ENCODE measurements at places on chromosomes 2 and 18. TPM values are rescaled to one million over a fixed set of nuclear protein-coding genes. Genes with fewer than 3 reads are reported as not detected.

GAREM2 gene
- total RNA-seq: under 0.01 TPM

CNOT11 gene
- total RNA-seq: 13.3 TPM

C1QL2 gene
- not detected for total RNA-seq

TUBA4B gene
- not detected for total RNA-seq

L3MBTL4 gene
- 10.8 TPM for total RNA-seq

DPYSL5 gene
- not detected for total RNA-seq
